SW480 (cell line): ENCODE measurements at places on chromosomes 6 and 20.

DNA sequence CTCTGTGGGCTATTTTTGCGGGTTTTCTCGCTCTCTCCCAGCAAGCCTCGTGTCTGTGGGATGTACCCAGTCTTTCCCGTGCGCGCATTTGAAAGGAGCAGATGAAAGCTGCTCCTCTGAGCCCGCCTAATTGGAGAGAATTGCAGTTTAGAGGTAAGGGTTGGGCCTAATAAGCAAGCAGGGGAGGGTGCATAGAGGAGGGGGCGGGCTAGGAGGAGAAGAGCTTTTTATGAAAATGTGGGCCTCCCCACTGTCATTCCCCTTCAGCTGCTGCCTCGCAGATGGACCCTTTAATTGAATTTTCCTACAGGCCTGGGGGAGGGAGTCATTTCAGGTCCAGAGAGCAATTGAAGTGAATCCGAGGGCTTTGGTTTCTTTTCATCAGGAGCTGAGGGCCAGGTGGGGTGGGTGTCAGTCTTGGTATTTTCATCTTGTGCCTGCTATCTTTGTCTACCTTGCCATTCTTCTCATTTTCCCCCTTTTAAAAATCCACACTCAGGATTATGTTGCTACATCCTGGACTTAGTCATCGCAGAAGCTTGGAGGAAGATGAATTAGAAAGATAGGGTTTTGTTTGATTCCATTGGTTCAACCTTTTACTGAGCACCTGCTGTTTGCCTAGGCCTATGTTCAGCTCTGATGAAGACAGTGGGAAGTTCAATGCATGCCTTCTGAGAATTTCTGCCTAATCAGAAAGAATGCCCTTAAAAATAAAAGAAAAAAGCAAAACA is 423.4 kb downstream of the CD83 start:
- DNase-seq: no peak

- no peak for DNase-seq
Measured at GRCh38 chr20:36547186-36548005, 6.1 kb downstream of the MYL9 start.

GRCh38 chr20:58064411-58065010 is 163.9 kb downstream of the ANKRD60 start:
- DNase-seq: no peak

- no peak for DNase-seq
Measured at GRCh38 chr6:166411721-166412151, 29.0 kb upstream of the MPC1 start.

- no peak for DNase-seq
Measured at GRCh38 chr20:18001131-18001921, 32.5 kb downstream of the MGME1 start.

DNA sequence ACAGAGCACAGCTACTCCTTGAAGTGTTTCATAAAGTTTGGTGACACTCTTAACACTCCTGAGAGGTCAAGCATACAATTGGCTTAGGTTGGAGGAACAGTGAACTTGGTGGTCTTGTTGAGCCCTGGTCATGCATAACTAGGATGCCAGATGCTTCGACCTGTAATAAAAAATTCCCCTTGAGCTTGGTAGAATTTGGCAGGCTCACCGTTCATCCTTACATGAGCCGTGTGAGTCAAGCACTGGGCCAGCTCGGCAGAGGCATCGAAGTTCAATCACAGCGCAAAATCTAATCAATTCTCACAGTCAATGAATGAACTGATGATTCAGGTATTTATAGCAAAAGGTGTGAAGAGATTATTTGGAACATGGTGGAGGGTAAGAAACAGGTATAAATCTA is 33.7 kb downstream of the CYP24A1 start:
- DNase-seq: no peak

- no peak for DNase-seq
Measured at GRCh38 chr20:9019833-9020232, 49.1 kb upstream of the PLCB4 start.

GRCh38 chr6:127606131-127606562 is 29.2 kb downstream of the C6orf58 start:
- DNase-seq: peak; percentile 25

GRCh38 chr6:69305456-69305855 is 491.4 kb downstream of the LMBRD1 start:
- no peak for DNase-seq

DNA sequence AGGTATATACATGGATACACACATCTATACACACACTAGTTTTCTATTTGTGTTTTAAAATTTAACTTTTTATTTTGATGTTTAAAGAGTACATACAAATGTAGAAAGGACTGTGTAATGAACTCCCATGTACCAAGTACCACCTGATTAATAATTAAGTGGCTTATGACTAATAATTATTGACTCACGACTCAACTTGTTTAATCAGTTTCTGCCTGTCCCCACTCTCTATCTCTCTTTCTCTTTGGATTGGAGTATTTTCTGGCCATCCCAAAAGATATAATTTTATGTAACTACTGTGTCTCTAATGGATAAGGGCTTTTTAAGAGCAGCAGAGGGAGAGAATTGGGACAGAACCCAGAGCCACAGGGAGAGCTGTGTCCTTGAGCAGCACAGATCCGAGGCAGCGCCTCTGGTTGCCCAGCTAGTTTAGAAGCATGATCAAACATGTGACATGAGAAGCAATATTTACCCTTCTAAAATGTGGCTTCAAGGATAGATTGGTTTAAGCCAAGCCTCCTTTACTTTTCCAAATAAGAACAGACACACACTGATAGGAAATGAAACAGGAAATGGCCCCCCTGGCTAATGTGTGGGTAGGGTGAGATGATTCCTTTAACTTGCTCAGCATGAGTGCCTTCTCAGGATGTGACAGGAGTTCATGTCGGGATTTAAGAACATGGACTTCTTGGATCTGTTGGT is 81.0 kb downstream of the ERMARD start:
- DNase-seq: no peak

GRCh38 chr6:47672816-47673215 is 25.6 kb upstream of the ADGRF4 start:
- no peak for DNase-seq

GRCh38 chr6:45651301-45651700 is 273.6 kb upstream of the SUPT3H start:
- no peak for DNase-seq

DNA sequence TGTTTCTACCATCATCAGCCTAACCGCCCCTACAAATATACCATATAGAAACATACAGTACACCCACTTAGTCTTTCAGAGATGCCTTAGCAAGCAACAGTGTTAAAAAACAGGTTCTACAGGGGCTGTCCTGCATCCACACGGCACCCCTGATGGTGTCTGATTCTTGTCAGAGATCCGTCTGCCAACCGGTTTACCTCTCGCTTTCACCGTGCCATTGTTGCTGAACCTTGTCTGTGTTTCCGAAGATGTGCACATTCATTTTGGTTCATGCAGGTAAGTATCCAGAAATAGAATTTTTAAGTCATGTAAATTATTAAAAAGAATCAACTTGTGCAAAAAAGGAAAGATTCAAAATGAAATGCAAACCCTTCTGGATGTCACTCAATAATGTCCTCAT is 52.9 kb downstream of the EPHA7 start:
- no peak for DNase-seq

GRCh38 chr6:145865175-145865574 is 50.6 kb upstream of the FBXO30 start:
- DNase-seq: no peak

- no peak for DNase-seq
Measured at GRCh38 chr20:48686238-48687116, 141.3 kb downstream of the PREX1 start.

GRCh38 chr20:24450624-24451376 is 18.6 kb upstream of the SYNDIG1 start:
- no peak for DNase-seq

- no peak for DNase-seq
Measured at GRCh38 chr6:90516074-90516660, 70.7 kb downstream of the MAP3K7 start.

DNA sequence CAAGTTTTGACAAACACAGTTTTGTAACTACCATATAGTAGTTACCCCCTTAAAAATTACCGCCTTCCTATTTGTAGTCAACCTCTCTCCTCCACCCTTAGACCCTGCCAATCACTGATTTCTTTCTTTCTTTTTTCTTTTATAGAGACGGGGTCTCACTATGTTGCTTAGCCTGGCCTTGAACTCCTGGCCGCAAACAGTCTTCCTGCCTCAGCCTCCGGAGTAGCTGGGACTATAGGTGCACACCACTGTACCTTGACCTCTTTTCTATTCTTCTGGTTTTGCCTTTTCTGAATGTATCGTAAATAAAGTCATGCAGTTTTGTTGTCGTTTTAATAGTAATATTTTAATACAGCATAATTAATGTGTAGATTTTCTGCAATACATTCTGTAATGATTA is 460.3 kb downstream of the EPM2A start:
- no peak for DNase-seq

DNA sequence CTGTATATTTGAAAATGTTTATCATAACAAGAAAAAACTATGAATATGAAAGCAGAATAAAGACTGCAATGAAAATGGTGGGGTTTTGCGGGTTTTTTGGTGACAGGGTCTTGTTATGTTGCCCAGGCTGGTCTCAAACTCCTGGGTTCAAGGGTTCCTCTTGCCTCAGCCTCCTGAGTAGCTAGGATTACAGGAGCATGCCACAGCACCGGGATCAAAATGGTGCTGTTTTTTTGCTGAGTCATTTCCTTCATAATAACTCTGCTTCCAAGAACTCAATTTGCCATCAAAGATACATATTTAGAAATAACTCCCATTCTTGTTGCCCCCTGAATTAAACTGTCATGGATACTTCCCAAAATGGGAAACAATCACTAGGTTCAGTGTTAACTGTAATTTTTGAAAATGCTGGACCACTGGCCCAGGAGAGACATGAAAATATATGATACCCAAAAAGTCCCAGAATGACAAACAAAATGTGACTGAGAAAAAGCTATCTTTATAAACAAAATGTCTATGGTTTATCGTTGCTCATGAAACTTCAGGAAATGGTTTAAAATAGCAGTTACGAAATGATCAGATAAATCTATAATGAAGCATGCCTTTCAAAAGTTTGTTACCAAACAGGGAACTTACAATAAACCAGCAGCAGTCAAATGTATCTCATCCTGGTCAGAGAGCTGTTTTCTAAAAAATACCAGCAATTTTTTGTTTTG is 32.2 kb downstream of the ILRUN start:
- no peak for DNase-seq

GRCh38 chr20:36018208-36018988 is 50.0 kb downstream of the CNBD2 start:
- no peak for DNase-seq

DNA sequence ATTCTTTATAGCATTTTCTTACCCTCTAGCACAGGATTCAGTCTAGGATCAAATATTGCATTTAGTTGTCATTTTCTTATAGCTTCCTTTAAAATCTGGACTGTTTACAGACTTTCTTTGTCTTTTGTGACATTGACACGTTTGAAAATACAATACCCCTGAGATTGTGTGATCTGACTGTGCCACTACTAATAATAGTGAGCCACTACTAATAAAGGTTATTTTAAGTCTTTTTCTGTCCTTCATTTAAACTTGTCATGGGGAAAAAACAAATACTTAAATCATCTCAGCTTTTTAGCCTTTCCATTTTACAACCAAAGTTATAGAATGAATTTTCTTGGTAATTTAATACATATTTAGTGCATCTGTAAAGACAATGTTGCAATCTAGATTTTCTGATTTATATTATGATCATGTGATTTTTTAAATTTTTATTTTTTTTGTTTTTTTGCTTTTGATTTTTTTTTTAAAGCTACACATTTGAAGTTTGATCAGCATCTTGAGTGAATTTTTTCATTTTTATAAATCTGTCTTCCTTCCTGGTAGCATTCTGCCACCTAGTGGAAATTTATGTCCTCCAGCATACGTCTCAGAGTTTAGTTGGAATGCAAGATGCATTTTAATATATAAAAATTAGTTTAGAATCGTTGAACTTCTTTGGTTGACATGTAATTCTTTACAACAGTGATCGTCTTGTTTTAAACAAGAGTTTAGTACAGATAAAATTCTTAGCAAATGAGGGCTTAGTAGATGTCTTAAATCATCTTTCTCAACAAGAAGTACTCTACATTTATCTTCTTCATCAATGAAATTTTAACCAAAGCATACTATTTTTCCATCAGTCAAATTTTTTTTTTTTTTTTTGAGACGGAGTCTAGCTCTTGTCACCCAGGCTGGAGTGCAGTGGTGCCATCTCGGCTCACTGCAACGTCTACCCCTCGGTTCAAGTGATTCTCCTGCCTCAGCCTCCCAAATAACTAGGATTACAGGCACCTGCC is 119.4 kb downstream of the NCOA3 start:
- peak; percentile 79 for DNase-seq

DNA sequence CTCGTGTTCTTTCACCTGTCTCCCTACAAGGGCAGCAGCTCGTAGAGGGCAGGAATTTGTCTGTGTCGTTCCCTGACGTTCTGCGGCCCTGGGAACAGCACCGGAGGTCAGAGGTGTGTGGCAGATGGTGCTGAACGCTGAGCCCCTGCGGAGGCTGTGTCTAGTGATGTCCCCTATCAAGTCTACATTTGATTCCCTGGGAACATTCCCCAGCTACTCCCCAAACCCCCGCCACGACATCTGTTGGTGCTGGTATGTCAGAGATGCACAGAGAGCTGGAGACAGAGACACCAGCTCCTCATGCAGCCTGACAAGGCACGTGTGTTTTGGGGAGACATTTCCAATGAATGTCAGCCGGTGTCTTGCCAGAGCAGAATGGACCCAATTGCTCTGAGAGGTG is 7.7 kb downstream of the PMEPA1 start:
- no peak for DNase-seq

- no peak for DNase-seq
Measured at GRCh38 chr6:56526860-56527544, 115.7 kb downstream of the DST start.

DNA sequence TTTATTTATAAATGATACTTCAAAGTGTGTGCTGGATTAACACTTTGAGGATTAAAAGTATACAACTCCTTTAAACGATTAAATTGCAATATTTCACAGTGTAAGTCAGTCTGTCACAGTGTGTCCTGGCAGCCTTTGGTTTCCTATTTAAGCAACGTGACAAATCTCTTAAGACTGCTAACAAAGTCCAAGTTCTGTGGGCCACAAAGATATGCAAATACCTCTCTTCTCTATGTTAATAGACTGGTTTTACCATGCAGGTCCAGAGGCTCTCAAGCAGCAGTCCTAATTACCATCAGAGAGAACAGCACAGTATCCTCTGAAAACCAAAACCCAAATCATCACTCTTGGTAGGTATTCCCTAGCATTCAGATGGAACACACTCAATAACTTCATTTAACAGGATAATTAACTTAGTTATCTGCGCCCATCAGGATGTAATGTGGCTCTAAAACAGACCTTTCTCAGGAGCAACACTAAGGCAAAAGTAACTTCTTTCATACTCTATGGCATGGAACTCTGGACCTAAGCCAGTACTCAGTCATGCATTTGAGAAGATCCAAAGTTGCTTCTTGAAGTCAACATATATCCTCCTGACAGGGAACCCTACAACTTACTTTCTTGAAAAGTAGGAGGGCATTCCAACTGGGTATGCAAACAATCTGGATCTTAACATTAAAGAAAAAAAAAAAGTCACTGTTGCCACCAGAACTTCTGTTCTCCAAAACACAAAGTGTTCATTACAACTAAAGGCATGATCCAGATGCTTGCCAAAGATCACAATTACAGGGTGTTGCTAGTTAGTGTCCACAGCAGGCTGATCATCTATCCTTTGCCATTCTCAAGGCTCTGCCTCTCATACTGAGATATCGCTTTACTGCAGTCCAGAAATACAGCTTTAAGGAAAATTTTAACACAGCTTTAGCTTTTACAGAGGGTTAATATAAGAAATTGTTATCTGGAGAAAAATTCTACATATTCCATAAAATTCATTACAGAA is 53.2 kb downstream of the MAN1A1 start:
- no peak for DNase-seq
